ENCODE measurements at places on chromosomes 1 and 21.

DNA sequence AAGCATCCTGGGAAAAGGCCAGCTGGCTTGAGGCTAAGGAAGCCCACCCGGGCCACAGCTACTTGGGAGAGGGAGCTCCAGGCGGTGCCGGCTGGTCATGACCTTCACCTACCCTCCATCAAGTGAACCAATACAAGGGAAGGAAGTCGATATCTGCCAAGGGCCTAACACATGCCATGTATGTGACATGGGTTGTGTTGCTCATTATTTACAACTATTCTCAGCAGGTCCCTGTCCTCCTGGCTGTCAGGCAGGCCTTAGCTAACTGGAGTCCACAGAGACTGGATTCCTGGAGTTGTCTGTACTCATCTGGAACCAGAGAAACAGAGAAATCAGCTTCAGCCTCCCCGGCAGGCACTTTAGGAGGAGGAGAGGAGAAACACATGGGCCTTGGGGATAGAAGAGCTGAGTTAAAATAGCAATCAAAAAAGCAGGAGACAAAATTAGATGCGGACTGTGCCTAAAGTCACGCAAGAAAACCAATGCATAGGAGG, 15.7 kb downstream of the TCEA3 start:
- DNase-seq: no peak

DNA sequence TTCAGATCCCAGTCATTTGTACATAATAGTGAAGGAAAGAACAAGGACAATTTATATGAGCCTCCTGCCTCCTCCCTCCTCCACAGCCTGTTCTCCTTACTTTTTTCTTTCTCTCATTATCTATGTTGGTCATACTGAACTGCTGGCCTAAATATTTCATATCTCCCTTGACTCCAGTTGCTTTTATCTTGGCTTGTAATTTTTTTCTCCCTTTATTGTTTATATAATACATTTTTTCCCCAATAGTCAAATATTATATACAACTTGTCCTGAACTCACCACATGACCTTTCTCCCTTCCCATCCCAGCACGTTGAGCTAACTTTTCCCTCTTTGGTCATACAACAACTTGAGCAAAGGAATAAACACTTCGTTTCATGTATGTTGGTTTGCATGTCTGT, 752.1 kb downstream of the LTN1 start:
- no peak for DNase-seq

DNA sequence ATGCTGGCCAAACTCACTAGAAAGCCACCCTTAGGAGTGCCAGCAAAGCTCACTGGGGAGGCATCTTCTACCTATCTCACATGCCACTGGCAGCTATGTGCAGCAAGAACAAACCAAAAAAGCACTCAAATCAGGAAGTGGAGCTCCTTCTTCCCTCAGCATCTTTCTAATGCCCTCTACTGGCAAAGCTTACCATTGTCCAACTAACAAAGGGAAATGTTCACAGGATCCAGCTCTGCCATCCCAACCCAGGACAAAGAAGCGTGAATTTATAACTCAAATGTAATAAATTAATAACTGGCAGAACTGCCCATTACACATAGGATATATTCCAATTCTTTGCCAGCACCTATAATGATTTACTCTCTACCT, 38.9 kb downstream of the LEPR start:
- DNase-seq: peak; percentile 17

DNA sequence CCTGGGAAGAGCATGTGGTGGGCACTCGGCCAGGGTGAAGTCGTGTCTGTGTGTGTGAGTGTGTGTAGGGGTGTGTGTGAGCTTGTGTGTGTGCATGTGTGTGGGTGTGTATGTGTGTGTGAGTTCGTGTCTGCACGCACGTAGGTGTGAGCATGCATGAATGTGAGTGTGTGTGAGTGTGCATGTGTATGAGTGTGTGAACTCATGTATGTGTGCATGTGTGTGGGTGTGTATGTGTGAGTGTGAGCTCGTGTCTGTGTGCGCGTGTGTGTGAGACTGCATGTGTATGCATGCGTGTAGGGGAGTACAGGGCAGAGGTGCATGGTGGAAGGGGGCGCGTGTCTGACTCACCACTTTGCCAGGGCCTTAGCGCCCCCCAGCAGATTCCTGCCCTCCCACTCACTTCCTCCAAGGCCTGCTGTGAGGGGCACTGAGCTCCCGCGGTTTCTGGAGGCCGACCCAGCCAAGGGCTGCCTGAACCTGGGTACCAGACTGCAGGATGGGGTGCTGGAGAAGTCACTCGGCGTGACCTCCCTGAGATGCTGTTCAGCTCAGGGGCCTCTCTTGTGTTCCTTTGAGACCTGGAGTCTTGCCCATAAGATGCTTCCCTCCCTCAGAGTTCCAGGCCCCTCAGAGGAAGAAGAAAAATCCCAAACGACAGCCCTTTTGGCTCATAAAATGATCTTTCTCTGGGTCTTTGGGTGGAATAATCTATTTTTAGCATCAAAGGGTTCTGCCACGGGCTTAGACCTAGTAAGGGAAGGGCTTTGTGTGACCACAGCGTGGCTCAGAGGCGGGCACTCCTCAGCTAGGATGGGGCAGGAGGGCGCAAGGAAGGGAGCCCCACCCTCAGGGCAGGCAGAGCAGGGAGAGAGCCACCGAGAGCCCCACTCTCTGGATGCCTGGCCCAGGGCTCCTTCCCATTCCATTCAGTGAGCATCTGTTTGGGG, 41.1 kb upstream of the RUNX3 start:
- DNase-seq: peak; percentile 35

DNA sequence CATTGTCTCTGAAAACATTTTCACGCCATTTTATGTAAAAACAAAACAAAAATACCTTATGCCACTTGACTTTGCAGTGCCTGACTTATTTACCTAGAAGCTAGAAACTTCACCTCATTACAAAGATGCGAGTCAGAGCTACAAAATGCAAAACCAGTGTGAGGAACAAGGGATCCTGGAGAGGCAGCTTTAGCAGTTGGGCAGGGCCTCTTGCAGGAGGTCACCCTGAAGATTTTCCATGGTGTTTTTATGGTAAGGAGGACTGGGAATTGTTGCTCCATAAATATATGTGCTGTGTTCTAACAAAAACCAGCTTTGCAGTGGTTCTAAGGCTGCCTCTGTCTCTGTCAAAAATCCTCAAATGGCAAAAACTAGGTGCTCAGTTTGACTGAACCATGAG, 36.4 kb upstream of the TARBP1 start:
- no peak for DNase-seq

DNA sequence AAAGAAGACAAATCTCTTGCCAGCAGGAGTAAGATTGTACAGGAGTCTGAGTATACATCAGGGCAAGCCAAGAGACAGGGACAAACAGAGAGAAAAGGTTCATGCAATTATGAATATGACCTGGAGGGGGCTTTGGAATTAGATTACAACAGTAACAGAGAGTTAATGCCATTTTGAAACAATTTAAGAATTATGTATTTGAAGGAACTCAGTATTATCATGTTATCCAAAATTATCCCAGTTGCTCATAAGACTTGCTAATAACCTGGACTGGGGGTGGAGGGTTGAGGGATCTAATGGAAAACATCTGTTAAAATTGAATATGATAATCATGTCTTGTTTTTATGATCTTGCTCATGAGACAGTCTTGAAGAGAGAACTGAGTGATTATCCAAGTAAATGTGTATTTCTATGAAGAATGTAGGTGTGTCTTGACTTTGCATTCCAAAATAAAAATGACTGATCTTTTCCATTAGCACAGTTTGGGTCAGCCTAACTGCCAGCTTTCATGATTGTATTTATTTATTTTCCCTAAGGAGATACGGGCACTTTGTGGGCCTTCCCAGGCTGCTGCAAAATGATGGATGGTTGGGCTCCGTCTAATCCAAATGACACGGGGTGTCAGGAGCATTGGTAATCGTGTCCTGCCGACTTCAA, 117.7 kb downstream of the ERG start:
- peak; percentile 23 for DNase-seq

DNA sequence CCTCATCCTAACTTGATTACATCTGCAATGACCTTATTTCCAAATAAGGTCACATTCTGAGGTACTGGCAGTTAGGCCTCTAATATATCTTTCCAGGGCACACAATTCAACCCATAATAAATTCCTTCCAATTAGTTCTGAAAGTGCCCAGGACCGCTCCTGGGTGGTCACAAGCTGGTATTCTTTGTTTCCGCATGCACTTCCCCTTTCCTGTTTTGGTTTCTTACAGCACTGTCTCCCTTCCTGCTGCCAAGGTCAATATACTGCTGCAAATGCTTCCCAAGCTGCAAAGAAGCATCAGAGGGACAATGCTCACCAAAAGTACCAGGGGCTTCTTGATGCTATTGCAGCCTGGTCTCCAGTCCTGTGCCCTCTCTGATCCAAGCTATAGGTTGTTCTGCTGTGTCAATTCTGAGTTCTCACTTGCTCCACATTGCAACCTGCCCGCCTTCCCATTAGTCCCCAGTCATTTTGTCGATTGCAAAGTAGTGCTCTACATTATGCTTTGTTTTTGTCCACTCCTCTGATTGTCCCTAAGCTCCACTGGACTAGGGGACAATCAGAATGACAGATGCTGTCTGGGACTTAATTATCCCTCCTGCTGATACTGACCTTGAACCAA, 13.9 kb upstream of the XPR1 start:
- no peak for DNase-seq

DNA sequence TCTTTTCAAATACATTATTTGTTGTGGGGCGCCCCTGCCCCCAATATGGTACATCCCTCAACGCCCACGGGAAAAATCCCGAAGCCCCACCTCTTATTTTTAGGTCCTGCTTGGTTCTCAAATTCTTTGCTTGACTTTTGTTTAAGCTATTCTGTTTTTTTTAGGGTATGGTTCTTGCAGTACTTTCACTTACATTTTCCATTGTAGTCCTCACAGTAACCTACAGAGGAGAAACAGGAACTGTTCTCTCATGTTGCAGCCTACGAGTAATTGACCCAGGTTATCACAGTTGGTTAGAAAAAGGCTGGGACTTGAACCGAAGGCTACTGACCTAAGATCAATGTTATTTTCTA, 697 bp upstream of the C21orf91 start:
- DNase-seq: no peak

GRCh38 chr1:5765997-5766913, 226.0 kb downstream of the NPHP4 start:
- DNase-seq: no peak

DNA sequence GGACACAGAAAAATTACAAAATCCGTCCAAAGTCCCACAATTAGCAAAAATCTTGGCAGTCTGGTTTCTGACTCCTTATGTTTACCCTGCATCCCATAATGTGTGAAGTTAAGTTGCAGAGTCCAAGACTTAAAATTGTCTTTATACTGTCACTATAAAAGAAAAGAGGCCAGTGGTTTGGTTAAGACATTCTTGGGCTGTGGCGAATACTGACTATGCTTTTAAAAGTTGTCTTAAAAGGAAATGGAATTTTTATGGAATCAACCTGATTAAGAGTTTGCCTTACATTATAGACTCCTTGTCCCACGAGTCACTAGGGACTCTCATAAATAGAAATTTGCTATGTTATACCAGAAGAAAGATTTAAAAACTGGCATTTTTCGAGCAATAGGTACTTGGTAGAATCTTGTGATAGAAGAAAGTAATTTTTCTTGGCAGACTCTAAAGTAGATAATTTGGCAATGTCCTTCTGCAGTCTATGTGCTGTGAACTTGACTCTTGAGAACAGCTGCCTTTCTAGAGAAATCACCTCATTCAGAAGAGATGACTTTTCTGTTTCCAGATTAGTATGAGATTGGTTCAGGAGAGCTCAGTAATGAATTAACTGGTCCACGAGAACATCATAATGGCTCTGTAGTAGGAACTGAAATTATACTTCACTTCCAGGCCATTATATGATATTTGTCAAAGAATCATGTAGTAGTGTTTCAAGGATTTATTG, 31.8 kb downstream of the NTNG1 start:
- DNase-seq: peak; percentile 39

DNA sequence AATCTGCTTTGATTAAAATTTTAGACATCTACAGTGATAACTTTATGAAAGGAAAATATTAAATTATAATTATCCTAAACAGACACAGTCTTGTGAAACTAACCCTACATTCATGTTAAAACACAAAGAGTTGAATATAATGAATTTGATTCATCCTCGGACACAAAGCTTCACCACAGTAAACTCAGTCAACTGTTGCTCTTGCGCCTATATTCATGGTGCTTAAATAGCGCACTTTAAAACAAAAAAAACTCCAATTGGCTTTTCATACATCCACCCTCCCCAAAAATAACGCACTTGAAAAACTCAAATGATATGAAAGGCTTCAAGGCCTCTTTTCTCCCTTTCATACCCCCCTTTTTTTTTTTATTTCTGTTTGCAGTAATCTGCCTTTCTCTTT, 260.3 kb downstream of the FAF1 start:
- DNase-seq: no peak

DNA sequence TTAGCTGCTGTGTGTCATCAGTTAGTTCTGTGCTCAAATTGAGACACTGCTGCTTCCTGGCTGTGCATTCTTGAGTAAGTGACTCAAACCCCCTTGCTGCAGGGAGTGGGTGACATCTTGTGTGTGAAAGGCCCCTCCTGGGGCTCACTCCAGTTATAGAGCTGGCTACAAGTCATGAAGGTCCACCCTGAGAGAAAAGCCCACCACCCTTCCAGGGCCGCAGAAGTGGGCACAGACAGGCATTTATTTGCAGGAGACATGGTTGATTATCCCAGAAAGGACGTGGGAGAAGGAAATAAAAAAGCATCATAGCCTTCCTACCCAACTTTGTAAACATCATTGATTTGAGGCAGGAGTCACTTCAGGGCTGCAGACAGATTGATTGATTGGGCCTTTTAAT, 550.6 kb downstream of the MATN1 start:
- DNase-seq: no peak

DNA sequence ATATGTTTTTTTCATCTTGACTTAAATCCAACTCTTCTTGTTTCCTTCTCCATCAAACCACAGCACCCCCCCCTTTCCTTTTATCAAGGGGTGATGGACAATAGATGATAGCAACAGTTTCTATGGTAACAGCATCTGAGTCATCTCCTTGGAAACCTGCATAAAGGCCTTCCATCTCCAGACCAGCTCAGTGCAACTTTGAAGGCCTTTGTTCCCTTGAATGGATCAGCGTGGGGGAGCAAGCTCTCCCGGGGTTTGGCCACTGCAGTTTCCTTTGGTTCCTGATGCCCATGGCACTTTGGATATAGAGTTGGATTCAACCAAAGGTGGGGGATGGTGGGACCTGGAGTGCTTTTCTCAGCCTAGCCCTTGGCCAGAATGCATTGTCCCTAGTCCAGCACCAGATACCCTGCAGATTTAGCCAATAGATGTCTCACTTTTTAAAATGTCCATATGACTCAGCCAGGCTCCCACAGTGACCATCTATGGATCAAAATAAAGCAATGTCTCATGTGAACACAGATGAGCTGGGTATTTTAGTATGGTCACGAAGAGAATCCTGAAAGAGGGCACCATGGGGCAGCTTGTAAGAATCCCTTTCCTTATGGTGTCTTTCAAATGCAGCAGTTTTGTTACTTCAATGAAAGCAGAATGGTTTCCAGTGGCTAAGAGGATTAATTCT, 127.7 kb downstream of the SPATA46 start:
- no peak for DNase-seq

DNA sequence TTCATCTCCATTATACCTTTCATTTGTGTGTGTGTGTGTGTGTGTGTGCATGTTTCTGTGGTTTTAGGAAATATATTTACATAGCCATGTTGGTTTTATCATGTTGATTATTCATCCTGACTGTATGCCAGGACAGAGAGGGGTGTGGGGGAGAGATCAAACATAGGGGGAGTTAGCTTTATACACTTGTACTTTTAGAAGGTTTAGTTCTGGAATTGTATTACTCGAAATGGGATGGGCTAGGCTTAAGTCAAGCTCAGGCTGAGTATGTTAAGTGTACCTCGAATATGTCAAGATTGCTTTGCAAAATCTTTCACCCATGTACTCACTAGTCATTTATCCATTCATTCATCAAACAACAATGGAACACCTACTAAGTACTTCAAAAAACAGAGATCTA, 123.3 kb downstream of the HMCN1 start:
- DNase-seq: peak; percentile 59

GRCh38 chr1:42164551-42165420, at the start of gene GUCA2A:
Gene GUCA2A, minus strand, starts transcription at chr1:42164745. Its CDS starts 33 bp downstream, at chr1:42164712.
- DNase-seq: no peak
